Activated T-helper 1 cell treated with anti-CD3 and anti-CD28 coated beads, Interleukin-2, amount 50 U/mL, for 16 hours (primary cell): ENCODE measurements at places on chromosomes 3 and 15.

DNA sequence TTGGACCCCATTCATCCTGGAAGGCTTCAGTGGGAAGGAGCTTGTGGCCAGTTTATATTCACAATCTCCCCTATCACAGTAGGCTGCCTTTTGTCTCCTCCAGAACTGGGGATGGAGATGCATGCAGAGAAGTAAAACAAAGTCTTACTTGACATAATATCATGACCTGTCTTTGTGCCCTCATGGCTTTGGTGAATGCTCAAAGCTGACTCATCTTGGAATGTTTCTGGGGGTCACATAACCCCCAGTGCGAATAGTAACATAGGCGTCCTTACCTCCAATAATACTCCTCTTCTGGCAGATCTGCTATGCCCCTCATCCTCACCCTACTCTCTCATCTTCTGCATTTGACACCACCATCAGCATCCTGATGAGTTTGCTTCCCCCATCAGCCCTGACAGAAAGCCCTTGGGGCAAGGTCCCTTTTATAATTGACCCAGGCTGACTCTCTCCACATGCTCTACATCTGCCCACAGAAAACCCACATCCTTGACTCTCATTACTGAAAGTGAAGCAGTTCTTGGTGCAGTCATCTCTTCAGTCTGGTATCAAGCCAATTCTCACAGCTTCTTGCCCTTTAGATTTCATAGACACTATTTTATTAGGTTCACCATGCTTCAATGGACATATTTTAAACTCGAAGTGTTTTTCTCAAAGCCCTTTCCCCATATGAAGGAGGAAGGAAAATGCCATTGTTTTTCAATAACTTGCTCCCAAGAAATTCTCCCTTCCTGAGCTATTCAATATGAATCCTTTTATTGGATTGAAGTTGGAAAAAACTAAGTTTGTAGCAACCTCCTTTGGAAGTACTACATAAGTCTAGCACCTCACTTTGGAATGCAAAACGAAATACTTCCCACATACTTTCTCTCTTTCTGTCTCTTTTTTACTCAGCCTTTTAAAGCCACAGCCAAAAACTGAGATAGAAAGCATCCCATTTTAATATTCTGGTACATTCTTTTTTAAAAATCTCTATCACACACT is 36.6 kb downstream of the OSTN start:
- DNase-seq, result no peak

DNA sequence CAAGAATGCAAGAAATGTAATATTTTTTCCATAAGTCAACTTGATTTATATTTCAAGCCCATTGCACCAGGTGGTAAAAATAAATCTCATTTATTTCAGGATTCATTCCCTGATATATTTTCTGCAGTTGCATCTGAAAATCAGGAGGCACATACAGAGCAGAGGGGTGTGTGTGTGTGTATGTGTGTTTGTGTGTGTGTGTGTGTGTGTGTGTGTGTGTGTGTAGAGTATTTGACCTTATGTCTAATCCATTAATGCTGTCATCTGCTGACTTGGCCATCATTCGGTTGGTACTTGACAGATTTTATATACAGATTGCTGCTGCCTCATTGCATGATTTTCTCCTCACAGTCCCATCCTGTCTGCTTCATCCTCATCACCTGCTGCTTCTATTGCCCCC is 118.5 kb downstream of the SERPINI1 start:
- DNase-seq, result no peak

GRCh38 chr3:114566162-114566755 is 272.4 kb downstream of the TIGIT start:
- DNase-seq, result no peak

DNA sequence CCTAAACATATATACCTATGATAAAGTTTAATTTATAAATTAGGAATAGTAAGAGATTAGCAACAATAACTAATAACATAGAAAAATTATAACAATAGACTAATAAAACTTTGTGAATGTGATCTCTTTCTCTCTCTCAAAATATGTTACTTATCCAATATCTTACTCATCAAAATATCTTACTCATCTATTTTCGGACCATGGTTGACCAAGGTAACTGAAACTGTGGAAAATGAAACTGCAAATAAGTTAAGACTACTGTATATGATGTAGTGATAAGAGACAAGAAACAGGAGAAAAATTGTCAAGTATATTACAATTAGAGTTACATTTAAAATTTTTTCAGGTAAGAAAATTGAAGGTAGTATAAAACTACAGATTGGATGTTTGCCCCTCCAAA is 19.2 kb downstream of the MAP3K13 start:
- no peak for DNase-seq

DNA sequence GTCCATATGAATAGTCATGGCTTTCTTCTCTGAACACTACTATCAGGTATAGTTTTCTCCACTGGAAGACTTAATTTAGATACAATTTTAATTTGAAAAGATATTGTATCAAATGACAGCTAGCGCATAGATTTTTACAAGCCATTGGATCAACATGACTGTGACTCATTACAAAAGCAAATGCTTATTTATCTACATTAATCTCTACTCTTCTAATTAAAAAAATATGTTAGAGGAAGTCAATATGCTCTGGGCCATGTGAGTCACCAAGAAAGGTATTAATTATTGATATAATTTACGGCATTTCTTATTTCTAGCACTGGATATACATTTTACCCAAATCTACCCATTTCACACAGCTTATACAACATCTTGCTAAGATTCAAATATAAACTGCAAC is 800.3 kb upstream of the GBE1 start:
- DNase-seq, result no peak

- DNase-seq, result no peak
Measured at GRCh38 chr3:141044695-141045641, 6.2 kb upstream of the SPSB4 start.

GRCh38 chr3:110667216-110667615 is 404.4 kb upstream of the NECTIN3 start:
- no peak for DNase-seq

DNA sequence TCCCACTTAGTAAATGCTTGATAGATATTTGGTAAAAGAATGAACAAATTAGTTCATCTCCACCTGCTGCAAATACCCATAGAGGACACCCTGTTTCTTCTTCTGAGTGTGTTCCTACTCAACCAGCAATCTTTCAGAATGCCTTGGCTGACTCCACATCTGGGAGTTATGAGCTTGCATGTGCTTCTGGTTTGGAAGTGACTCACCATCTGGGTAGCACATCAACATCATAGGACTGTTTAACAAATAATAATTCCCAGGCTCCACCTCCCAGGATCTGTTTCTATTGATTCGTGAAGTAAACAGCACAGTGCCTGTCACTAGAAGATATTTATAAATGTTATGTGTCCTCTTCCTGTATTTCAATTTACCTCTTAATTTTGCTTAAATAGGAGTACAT is 580.1 kb downstream of the ROBO2 start:
- DNase-seq, result no peak

- no peak for DNase-seq
Measured at GRCh38 chr3:98068824-98069223, 18.1 kb upstream of the OR5AC2 start.

- no peak for DNase-seq
Measured at GRCh38 chr3:157527131-157527881, 24.1 kb upstream of the VEPH1 start.

DNA sequence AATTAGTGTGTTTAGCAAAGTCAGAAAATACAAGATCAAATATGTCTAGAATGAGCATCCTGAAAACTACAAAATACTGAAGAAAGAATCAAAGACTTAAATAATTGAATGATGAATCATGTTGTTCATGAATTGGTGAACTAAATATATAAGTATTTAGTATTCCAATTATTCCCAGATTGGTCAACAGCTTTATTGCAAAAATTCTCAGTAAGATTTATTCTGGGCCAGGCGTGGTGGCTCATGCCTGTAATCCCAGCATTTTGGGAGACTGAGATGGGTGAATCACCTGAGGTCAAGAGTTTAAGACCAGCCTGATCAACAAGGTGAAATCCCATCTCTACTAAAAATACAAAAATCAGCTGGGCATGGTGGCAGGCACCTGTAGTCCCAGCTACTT is 250.0 kb upstream of the NECTIN3 start:
- DNase-seq, result no peak

DNA sequence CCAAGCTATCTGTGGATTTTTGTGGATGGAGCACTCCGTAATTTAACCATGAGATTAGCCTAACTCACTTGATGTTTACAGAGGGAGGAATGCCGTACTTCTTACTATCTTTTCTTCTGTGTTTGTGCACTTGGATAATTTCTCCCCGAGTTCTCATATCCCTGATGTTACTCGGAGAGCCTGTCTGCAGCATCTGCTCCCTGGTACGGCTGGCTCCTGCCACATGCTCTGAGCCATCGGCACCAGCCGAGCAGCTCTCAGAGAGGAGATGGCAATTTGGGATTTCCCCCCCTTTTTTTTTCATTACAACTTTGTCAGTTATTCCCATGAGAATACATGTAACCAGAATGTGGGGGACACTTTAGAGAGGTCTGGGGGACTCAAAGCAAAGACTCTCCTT is 155.0 kb downstream of the MCTP2 start:
- no peak for DNase-seq

DNA sequence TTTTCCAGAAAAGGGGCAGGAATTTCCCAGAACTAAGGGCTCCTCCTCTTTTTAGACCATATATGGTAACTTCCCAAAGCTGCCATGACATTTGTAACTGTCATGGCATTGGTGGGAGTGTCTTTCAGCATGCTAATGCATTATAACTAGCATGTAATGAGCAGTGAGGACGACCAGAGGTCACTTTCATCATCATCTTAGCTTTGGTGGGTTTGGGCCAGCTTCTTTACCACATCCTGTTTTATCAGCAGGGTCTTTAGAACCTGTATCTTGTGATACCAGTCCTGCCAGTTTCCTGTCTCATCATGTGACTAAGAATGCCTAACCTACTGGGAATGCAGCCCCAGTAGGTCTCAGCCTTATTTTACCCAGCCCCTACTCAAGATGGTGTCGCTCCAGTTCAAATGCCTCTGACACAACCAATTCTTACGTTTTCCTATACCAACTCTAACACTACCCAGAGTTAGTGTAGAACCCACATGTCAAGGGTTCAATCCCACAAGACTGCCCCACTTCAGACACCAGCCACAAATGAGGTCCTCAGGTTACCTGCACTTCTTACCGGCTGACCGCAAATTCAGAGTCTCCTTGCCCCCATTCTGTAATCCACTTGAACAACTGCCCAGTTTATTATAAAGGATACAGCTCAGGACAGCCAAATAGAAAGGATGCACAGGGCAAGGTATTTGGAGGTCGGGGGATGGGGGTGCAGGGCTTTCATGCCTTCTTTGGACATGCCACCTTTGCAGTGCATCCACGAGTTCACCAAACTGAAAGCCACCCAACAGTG is 17.7 kb downstream of the FOXB1 start:
- no peak for DNase-seq

DNA sequence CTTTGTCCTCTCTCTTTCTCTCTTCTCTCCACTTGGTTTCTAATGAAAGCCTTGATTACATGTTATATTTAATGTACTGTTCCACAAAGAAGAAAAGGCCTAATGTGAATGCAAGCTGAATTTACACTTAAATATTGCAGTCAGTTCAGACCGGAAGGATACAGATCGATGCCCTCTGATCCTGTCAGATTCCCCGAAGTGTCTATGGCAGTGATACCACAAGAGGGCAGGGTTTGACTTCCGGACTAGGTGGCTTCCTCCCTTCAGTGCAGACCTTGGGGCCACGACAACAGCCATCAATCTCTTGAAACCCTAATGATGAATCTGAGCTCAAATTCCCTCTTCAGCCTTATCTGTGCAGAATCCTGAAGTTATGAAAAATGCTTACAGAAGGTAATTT is 29.5 kb downstream of the AGTR1 start:
- no peak for DNase-seq

GRCh38 chr3:105415951-105416350 is 49.2 kb downstream of the ALCAM start:
- DNase-seq, result no peak

DNA sequence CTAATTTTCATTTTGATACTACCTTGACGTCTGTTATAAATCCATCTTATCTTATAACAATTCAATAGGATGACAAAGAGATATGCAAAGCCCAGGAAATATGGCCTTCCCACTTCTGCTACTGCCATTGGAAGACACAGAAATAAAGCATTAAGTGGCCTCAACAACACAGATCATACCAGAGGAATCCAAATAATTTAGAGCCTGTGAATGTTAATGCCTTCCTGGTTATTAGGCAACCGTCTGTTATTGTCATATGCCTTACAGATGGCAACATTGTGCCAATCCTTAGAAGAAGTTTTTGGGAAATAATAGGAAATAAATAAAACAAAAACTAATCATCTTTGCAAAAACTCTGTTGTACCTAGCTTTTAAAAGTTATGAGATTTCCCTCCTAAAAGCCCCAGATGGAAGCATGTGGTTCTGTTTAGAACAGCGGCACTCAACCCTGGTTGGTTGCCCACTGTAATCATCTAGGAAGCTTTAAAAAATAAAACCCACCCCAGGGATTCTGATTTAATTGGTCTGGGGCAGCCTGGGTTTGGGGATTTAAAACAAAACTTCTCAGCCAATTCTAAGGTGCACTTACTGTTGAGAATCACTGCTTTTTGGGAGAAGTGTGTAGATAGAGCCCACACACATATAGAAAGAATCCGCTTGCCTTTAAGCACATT is 704.8 kb upstream of the CFAP20DC start:
- no peak for DNase-seq

DNA sequence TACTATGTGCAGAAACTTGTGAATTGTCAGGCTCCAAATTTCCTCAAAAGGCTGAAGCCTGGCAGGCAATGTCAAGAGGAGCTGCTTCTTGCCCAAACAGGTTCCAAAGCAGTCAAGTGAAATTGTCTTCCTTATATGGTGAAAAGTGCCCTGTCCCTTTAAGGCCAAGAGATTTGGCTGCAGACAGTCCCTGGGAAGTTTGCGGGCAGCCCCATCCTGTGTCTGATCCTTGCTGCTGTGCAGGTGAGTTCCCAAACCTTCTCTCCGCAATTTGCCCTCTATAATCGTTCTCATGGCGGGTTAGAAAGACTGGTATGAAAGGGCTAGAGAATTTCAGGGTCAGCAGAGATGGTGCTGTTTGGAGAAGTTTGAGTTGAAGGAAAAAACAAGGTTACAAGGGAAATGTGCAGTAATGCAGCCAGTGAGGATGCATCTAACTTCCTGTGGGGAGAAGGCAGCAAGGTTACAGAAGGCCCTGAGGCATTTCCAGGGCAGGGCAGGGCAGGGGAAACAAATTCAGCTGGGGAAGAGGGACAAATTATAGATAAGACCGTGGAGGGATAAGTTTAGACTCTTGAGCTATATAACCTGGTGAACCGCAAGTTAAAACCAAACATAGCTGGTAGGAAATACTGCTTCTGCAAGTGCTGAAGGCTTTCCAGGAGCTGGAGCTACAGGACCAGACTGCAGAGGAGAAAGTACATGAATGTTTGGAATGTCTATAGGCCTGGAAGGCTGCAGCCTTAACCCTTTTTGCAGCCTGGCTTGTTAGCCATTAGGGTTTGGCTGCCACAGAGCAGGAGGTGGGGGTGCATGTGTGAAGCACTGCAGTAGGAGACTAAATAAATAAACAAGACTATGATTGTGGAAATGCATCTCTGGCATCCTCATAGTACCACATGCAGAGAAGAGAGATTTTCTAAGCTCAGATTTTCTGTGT is 256.2 kb upstream of the IL12A start:
- DNase-seq, result no peak

GRCh38 chr3:157388976-157389375 is 47.7 kb upstream of the PTX3 start:
- DNase-seq, result no peak
